ENCODE measurements at places on chromosomes 11 and 22. TPM values are rescaled to one million over a fixed set of nuclear protein-coding genes. Genes with fewer than 3 reads are reported as not detected.

DNA sequence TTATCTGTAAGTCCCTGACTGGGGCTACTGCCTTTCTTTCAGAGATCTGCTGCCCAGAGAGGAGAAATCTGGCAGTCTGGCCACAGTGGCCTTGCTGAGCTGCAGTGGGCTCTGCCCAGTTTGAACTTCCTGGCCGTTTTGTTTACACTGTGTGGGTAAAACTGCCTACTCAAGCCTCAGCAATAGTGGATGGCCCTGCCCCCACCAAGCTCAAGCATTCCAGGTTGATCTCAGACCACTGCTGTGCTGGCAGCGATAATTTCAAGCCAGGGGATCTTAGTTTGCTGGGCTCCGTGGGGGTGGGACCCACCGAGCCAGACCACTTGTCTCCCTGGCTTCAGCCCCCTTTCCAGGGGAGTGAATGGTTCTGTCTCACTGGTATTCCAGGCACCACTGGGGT lies 117.5 kb downstream of the TRPC6 start:
- H3K4me1 ChIP-seq: no peaks in the 10 kb centered on the region
- no peaks in the 10 kb centered on the region for H3K36me3 ChIP-seq
- DNase-seq: no peak
- H3K4me3 ChIP-seq: no peak overlapping the region

GRCh38 chr11:70353900-70354568 lies 44.3 kb upstream of the CTTN start:
- no peak for DNase-seq
- no peak overlapping the region for H3K4me3 ChIP-seq
- peaks cover 10% of the 10 kb centered on the region for H3K36me3 ChIP-seq

DNA sequence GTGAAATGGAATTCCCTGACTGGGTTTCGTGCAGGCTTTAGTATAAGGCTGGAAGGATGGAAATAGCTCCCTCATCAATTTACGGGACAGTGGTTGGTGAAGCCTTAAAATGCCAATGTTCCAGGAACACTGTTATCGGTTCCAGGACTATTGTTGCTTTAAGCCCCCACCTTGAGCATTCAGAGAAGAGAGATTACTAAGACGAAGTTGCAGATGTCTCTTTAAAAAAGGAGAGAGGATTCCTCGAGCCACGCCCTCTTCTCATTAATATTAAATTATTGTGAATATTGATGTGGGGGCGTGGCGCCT lies 195 bp upstream of the CREB3L1 start:
- H3K27ac ChIP-seq: no peak overlapping the region
- no peak for DNase-seq
- peaks cover 7% of the 10 kb centered on the region for H3K4me1 ChIP-seq
- H3K36me3 ChIP-seq: no peaks in the 10 kb centered on the region

DNA sequence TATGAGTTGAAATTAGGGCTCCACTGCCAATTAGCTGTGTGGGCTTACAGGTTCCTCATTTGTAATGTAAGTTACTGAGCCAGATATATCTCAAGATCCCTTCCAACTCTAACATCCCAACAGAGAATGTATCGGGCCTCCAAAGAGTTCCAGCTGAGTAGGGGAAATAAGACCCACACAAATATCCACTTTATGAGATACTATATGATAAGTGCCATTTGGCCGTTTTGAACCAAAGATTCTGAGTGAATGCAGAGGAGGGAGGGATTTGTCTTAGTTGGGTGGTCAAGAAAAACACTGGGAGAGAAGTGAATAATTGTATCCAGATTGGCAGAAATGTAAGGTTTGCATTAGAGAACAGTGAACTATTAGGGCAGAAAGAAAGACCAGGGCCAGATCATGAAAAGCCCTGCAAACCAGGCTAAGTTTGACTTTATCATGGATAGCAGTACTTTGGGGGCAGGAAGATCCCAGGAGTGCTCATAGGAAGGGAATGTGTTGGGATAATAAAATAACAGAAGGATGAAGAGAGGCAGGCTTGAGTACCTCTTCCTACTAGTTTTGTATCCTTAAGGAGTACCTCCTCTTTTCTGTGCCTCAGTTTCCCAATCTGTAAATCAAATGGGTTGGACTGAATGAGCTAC lies 63.9 kb downstream of the RPL27A start:
- no peaks in the 10 kb centered on the region for H3K27me3 ChIP-seq
- H3K4me1 ChIP-seq: no peaks in the 10 kb centered on the region
- H3K4me3 ChIP-seq: no peak overlapping the region
- DNase-seq: no peak
- no peak overlapping the region for H3K27ac ChIP-seq

DNA sequence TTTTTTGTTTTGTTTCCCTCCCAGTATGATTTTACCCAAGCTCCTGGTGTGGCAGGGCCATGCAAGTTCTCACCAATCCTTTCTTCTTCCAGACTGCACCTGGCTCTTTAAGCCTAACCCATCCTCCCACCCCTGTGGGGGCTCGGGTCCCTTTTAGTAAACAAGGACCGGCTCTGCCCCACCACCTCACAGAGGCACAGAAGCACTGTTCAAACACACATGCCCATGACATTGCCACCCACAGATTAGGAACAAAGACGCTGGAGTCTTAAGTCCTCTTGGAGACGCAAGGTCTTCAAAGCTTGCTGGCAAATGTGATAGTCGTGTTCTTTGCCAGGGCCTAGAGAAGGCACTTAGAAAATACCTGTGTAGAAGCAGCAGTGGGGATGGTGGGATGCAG lies 18.9 kb downstream of the UQCR10 start:
- no peak for DNase-seq
- peaks cover 10% of the 10 kb centered on the region for H3K36me3 ChIP-seq
- H3K4me3 ChIP-seq: no peak overlapping the region
- no peaks in the 10 kb centered on the region for H3K27me3 ChIP-seq

- no peak for DNase-seq
- H3K27ac ChIP-seq: no peak overlapping the region
- H3K4me1 ChIP-seq: peaks cover 6% of the 10 kb centered on the region
- no peak overlapping the region for H3K4me3 ChIP-seq
These were observed 64.1 kb upstream of the LMO1 start for GRCh38 chr11:8327761-8328192.

- H3K27me3 ChIP-seq: peaks cover 15% of the 10 kb centered on the region
- H3K4me1 ChIP-seq: peaks cover 12% of the 10 kb centered on the region
- DNase-seq: no peak
These were observed 4.3 kb downstream of the PANX1 start for GRCh38 chr11:94132823-94133408.

GRCh38 chr11:26719998-26720397 lies 1.9 kb downstream of the SLC5A12 start:
- no peak overlapping the region for H3K27ac ChIP-seq
- no peak overlapping the region for H3K4me3 ChIP-seq
- no peak for DNase-seq
- H3K36me3 ChIP-seq: no peaks in the 10 kb centered on the region
- no peaks in the 10 kb centered on the region for H3K4me1 ChIP-seq

Gene MS4A7
- 3.8 TPM for total RNA-seq

Gene SLC22A12
- not detected for total RNA-seq

Gene FAM227A
- 0.29 TPM for total RNA-seq

Gene TRIM51
- not detected for total RNA-seq

Gene OVOL1
- total RNA-seq: not detected

Gene PNPLA2
- 247 TPM for total RNA-seq
